DMS79 (cell line): ENCODE measurements at places on chromosomes 1 and 21.

DNA sequence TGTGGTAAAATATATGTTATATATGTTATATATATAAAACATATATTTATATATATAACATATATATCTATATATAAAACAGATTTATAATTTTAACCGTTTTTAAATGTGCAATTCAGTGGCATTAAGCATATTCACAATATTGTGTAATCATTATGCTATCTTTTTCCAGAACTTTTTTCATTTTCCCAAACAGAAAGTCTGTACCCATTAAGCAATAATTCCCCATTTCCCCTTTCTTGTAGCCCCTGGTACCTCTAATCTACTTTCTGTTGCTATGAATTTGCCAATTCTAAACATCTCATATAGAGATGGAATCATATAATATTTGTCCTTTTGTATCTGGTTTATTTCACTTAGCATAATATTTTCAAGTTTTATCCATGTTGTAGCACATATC lies 10.7 kb upstream of the ARHGEF11 start:
- DNase-seq, result no peak

DNA sequence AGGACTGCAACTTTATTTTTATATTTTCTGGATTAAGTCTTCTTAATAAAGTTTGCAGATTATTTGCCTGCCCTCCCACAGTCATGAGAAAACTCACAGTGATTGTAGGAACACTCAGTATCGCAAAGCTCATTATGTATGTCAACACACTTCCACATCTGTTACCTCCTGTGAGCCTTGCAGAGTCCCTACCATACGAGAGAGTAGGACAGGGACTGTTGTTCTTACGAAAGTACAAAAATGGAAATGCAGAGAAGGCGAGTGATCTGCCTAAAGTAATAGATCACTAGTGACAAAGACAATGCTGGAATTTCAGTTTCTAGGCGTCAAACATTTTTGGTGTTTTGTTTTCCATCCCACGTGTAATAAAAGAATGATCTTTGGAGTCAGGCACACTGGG lies 131.7 kb downstream of the SYT2 start:
- no peak for DNase-seq

DNA sequence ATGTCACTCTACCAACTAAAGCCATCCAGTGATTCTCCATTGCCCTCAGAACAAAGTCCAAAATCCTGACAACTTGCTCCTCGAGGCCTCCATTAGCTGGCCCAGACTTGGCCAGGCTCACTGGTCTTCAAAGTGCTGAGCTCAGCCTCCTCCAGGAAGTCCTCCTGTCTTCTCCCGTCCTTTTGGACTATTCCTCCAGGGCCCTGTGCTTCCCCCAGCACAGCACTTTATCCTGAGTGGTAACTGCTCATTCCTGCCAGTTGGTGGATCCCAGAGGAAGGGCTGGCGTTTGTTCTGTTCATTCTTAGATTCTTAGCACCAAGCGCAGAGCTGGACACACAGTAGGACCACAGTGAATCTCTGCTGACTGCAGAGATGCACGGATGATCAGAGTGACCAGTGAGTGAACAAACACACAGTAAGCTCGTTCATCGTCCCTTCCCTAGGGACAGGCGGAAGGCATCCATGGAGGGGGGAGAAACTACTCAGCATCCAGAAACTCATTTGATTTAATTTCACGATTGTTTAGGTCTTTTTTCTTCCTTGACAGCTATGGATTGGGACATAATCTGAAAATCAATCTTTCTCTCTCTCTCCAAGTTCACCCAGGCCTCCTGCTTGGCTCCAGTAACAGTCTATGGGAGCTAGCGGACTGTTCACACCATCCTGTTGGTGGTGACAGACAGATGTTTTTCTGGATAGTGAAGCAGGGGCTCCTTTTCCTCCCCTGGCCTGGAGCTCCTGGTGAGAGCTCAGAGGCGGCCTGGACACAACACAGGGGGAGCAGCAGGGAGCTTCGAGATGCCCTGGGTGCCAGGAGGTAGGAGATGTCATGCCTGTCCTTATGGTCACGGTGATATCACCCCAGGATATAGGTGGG lies 180.2 kb downstream of the PTPRU start:
- DNase-seq, result no peak

DNA sequence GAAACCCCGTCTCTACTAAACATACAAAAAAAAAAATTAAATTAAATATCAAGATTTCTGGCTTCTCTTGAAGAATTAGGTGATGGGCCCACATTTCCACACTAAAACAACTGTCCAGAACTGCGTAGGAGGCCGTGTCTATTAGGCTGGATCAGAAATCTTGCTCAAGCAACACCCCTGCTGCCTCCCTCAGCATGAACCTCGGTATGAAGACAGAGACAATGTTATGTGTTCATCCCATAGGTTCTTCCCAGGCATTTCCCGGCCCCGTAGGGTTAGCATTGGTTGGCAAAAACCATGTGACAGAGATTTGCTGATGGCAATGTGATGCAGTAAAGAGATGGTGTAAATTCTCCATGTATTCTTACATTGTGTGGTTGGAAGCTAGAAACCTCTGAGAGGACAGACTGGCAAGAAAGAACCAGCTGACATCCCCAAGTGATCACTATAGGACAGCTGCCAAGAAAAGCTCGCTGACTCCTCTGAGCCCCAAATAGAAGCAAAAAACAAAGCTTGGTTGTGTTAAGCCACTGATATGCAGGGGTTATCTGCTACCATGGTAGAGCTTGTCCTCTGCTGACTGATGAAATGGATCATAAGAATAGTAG lies 34.5 kb downstream of the EBNA1BP2 start:
- no peak for DNase-seq

- no peak for DNase-seq
Measured at GRCh38 chr1:88923224-88923623, 31.9 kb upstream of the GTF2B start.

GRCh38 chr1:93701629-93702028 lies 20.0 kb upstream of the BCAR3 start:
- no peak for DNase-seq

GRCh38 chr1:107704911-107705310 lies 260.1 kb downstream of the VAV3 start:
- no peak for DNase-seq

GRCh38 chr1:1899266-1899966 lies 8.5 kb upstream of the GNB1 start:
- no peak for DNase-seq

DNA sequence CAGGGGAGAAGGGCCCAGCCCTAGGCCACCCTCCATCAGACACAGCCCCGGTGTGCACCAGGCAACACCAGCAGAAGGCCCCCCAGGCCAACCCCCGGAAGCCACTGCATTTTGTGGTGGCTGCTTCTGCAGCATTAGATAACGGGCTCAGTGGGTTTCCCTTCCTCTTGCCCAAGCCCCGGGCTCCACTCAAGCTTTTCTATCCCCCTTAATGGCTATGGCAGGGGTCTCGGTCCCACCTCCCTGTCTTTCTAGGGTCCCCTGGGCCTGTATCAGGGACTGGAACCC lies 18.9 kb downstream of the C1orf174 start:
- DNase-seq, result no peak

DNA sequence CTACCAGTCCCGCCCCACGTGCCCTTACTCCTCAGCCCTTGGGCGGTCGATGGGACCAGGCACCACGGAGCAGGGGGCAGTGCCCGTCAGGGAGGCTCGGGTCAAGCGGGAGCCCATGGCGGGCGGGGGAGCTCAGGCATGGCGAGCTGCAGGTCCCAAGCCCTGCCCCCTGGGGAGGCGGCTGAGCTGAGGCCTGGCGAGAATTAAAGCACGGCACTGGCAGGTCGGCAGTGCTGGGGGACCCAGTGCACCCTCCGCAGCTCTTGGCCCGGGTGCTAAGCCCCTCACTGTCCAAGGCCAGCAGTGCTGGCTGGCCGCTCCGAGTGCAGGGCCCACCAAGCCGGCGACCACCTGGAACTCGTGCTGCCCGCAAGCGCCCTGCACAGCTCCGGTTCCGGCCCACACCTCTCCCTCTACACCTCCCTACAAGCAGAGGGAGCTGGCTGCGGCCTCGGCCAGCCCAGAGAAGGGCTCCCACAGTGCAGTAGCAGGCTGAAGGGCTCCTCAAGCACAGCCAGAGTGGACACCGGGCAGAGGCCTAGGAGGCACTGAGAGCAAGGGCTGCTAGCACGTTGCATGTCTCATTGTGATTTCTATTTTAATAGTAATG lies 166.8 kb upstream of the FMN2 start:
- DNase-seq, result no peak

- no peak for DNase-seq
Measured at GRCh38 chr1:39404876-39405275, 86.6 kb upstream of the BMP8A start.

- DNase-seq, result no peak
Measured at GRCh38 chr1:203083463-203083921, 2.3 kb downstream of the MYOG start.

DNA sequence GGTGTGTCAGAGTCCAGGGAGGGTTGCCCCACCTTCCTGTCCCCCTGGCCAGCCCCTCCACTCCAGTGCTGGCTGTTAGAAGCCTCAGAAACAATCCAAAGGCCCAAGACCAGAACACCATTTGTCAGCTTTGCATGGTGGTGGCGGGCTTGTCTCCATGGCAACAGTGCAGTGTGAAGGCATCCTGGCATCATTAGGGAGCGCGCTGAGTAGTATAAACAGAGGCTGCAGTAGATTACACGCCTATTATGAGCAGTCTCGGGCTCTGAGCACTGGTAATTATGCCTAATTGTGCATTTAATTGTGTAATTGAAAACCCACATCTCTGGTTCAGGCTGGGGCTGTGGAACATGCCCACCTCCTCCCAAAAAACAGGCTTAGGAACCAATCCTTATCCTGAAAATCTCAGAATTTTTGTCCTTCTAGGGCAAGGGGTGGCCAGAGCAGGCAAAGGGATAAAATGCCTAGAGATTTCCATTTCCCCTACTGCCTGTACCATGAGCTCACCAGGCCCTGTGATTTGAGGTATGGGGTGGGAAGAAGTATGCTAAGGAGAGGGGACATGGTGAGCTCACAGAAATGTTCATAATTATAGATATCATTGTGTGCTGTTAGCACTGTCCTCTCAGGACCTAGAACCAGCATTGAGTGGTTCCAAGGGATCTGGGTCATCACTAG lies 11.7 kb downstream of the NKAIN1 start:
- peak; percentile 49 for DNase-seq

DNA sequence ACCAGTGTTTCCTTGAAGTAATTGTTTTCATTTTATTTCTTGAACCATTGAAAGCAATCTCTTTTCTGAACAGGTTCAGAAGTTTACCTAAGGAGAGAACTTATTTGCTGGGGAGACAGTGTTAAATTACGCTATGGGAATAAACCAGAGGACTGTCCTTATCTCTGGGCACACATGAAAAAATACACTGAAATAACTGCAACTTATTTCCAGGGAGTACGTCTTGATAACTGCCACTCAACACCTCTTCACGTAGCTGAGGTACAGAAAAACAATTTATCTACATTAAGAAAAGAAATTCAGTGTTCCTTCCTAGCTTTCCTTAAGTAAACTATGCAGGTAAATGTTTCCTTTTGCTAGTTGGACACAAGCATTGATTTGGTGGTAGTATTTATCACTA lies 27.4 kb downstream of the AGL start:
- DNase-seq, result no peak

DNA sequence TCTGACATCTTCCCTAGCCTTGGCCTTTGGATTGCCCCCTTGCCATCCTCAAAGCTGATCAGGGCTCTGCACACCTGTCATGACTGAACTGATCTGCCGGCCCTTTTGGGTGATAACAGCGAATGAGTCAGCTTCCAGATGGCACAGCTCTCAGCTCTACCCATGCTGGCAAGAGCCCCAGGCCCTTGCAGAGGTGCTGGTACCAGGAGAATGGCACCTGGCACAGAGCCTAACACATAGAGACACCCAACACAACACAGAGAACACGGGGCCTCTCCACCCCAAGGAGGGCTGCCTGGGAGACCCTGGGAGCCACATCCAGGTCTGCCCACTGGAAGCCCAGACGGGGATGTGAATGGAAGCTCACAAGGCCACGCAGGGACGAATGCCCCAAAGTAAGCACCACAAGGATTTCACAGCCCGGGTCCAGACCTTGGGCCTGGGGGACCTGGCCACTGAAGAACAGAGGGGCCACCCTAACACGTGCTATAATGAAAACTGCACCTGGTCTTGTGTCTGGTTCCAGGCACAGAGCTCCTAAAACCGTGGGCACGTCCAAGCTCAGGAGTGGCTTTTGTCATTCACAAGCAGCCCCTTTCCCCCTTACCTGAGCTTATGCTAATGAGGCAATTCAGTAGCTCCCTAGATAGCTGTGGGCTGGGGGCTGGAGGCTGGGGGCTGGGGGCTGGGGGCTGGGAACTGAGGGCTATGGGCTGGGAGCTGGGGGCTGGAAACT lies 160.5 kb downstream of the NPHP4 start:
- no peak for DNase-seq

GRCh38 chr1:108511764-108512163 lies 48.1 kb upstream of the EEIG2 start:
- no peak for DNase-seq

GRCh38 chr1:214568328-214568727 lies 16.9 kb upstream of the PTPN14 start:
- DNase-seq, result no peak

- DNase-seq, result no peak
Measured at GRCh38 chr1:55445416-55445815, 230.3 kb upstream of the USP24 start.

GRCh38 chr1:87436534-87436933 lies 107.9 kb downstream of the LMO4 start:
- DNase-seq, result no peak

- DNase-seq, result no peak
Measured at GRCh38 chr1:27383039-27383605, at the start of gene CD164L2. Gene CD164L2 (minus strand): TSS chr1:27383333. CDS start chr1:27383239, 94 bp downstream.

GRCh38 chr1:22832414-22832786 lies 121.8 kb downstream of the EPHB2 start:
- no peak for DNase-seq

- DNase-seq, result no peak
Measured at GRCh38 chr1:172185211-172185610, 235.3 kb upstream of the C1orf105 start.

DNA sequence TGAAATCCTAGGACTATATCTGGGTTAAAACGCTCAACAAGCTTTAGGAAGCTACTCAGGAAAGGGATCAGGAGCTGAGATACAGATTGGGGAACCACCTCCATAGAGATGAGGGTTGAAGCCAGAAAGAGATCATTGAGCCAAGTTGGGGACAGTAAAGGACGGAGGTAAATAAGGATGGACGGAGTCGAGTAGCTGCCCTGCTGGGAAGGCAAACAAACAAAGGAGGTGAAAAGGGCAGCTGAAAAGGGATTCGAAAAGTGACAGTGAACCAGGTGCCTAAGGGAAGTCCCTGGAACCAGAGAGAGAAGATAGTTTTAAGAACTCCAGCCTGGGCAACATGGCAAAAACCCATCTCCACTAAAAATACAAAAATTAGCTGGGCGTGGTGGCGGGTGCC lies 6.3 kb upstream of the CAMSAP2 start:
- no peak for DNase-seq
